ENCODE measurements at places on chromosomes 3 and 15.
A peak's percentile ranks its signal among the peaks of the same experiment; 100 is the strongest.

- DNase-seq, result no peak
Measured at GRCh38 chr3:77459926-77460325, 420.0 kb downstream of the ROBO2 start.

- no peak for DNase-seq
Measured at GRCh38 chr3:184812662-184813042, 686 bp downstream of the VPS8 start.

DNA sequence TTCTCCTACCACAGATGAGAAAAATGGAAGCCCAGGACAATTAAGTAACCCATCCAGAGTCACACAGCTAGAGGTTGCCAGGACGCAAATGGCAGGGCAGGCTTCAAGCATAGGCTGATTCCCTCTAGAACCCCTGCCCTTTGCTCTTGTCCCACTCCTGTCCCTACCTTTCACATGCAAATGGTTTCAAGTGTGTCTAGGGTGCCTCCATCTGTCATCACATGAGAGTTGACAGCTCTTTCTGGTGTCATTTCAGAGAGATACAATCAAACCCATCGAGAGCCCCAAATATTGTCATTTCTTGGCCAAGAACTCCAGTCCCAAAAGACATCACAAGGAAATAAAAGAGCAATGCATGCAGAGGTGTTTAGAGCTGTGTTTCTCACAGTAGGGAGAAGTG, 23.7 kb downstream of the CCDC12 start:
- no peak for DNase-seq

DNA sequence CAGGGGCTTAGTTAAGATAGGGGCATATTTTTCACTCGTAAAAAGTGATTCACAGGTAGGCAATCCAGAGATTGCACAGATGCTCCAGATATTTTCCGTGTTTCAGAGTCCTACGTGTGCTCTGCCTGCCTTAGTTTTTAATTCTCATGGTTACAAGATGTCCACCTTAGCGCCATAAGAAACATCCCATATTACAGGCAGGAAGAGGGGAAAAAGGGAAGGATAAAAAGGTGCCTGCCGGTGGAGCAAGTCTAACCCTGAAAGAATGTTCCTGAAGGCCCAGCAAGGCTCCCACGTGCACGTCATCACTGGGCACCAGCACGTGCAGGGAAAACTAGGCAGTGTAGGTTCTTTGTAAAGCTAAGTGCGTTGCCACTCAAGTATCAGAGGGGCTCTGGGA, 10.1 kb upstream of the MOBP start:
- DNase-seq, result no peak

DNA sequence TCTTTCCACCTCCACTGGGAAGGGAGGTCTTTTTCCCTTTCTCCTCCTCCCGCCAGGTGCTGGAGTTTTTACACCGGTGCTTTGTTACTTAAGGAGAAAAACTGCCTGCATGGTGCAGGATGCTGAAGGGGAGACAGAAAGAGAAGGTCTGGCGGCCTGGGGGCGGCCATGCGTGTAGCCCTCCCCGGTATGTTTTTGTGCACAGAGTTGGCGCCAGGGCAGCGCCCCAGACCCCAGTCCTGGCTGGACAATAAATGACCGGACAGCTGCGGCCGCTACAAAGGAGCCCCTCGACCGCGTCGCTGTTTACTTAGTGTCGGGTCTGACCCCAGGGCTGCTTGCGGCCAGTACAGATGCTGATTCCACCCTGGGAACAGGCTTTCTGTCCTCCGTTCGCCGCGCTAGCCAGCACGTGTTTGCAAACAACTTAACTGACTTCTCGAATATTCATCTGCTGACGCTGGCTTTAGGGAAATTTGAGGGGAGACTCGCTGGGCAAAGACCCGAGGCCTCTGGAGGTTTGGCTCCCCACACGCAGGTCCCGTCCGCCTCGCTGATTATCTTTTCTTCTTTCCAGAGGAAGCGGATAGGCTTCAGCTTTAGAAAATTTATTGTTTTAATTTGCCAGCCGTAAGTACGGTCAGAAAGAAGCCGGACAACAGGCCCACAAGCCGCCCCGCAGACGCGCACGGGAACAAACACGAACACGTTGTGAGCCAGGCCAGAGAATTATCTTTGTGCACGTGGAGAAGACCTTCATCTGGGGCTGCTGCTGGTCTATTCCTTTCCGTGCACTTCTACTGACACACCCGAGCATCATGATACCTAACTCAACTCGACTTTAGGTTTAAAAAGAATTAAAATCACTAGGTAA, 46.9 kb downstream of the ZIC4 start:
- DNase-seq, result no peak

GRCh38 chr3:114487502-114487901, 193.7 kb downstream of the TIGIT start:
- DNase-seq, result no peak

- no peak for DNase-seq
Measured at GRCh38 chr15:54789376-54789775, 407.4 kb downstream of the RSL24D1 start.

DNA sequence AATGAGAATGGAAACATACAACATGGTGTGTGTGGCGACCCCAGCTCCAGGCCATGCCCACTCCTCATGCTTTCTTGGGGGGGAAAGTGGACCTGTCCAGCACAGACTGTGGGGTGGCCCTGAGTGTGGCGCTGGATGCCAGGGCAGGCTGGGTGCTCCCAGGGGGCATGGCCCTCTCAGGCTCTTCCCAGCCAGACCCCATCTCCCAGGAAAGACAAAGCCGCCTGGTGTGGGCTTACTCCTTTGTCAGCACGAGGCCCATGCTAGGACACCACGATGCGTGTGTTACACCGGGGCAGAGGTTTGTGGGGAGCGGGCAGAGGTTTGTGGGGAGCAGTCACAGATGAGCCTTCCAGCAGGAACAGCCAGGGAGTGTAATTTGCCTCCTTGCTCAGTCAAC, 68.5 kb downstream of the ABTB1 start:
- no peak for DNase-seq

GRCh38 chr3:42192334-42193200, 73.4 kb downstream of the CCK start:
- DNase-seq, result no peak

DNA sequence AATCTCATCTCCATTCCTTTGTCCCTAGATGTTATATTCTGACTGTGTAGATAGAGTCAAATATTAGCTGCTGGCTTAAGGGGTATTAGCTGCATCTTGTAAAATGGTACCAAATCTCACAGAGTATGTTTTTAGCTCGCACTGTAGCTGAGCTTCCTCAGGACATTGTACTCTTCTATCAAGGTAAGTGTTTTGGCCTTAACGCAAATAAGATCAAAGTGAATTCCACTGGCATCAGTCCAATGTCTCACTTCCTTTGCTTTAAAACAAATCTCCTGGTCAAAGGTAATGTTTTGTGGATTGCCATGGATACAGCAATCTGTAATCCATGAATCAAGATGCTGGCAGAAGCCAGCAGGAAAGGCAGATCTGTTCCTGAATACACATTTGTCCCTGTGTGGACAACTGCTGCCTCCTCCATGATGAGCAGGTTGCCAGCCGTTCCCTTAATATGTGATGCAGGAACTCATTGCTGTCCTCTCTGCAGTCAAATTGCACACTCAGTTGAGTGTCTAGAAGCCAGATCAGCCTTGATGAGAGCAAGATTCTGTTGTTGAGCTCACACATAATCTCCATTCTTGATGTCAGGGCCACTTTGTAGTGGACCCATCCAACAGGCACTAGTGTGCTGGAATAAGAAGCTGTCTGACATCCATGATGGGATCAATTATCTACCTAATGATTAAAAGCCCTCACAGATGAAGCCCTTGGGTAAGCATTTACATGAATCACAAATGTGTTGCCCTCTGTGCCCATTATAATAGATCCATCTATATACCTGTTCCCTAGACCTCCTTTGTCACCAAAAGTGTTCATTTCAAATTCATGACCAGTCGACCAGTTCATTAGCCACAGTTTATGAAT, 96.6 kb upstream of the AGTR1 start:
- DNase-seq, result no peak

DNA sequence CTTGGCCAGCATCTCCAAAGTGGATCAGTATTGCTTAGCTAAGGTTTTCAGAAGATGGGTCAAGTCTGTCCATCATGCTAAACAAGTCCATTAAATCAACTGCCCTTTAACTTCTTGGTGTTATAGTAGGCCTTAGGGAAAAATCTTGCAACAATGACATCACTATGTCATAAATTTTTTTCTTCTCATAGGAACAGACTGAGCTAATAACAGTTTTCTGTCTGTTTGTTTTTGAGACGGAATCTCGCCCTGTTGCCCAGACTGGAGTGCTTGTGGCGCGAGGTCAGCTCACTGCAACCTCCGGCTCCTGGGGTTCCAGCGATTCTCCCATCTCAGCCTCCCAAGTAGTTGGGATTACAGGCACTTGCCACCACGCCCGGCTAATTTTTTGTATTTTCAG, 94.2 kb downstream of the EFL1 start:
- no peak for DNase-seq

- DNase-seq, result no peak
Measured at GRCh38 chr3:64215559-64215958, 9.7 kb downstream of the PRICKLE2 start.

- DNase-seq, result no peak
Measured at GRCh38 chr15:43931119-43931518, 104.3 kb downstream of the WDR76 start.

GRCh38 chr3:149507491-149508324, 33.2 kb downstream of the TM4SF4 start:
- DNase-seq, result no peak

- peak; percentile 56 for DNase-seq
Measured at GRCh38 chr3:115784739-115785536, 161.6 kb downstream of the GAP43 start.

DNA sequence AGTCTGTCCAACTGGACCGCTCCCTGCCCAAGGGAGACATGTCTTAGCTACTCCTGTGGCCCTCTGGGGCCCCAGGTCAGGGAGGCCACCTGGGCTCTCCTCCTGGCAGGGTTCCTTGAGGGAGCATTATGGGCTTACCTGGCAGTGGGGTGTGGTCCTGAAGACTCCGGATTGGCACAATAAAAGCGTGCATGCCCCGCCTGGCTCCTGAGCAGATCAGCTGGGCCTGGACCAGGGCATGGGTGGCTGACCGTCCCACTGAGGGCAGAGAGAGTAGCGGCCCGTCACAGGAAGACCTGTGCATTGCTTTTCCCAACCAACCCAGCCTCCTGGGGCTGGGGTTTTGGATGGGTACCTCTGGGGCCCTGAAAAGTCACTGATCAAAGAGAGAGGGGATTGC, 5.4 kb downstream of the ACOX2 start:
- DNase-seq, result no peak

- DNase-seq, result no peak
Measured at GRCh38 chr3:170154569-170155143, 26.9 kb downstream of the PHC3 start.

DNA sequence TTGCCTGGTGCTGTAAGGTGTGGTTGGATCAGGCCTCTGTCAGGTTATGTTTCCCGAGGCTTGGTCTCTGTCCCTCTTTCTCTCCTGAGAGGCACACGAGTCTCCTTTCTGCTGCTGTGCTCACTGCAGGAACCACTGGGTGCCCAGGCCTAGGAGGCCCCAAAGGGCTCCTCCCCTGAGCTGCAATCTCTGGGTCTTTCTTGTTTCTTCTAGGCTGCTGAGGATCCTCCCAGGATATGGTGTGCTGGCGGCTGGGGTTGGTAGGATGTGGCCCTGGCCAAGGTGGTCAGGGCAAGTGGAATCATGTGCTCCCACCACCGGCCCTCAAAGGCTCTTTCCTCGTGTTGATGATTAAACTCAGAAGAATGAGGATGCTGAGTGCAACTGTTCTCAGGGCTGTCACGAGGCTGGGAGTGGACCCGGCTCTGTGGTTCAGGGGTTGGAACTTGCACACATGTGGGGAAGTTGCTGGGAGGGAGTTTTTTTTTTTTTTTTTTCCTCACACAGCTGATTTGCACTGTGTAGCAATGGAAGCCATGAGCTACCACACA, 43.6 kb upstream of the CTSH start:
- DNase-seq, result no peak

DNA sequence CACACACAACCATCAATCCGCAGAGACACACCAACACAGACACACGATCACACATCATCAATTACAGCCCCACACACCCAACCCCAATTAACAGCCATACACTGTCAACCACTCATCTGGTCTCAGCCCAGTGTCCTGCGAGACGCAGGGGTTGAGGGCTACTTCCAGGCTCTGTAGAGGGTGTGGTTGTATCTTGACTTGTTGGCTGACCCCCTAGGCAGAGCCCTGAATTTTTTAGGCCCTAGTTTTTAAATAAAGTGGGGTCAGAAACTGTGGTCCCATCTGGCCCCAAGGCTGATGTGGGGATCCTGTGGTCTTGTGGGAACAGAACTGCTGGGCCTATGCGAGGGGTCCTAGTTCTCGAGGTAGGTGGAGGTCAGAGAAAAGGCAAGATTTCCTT, 9.2 kb downstream of the VILL start:
- no peak for DNase-seq

DNA sequence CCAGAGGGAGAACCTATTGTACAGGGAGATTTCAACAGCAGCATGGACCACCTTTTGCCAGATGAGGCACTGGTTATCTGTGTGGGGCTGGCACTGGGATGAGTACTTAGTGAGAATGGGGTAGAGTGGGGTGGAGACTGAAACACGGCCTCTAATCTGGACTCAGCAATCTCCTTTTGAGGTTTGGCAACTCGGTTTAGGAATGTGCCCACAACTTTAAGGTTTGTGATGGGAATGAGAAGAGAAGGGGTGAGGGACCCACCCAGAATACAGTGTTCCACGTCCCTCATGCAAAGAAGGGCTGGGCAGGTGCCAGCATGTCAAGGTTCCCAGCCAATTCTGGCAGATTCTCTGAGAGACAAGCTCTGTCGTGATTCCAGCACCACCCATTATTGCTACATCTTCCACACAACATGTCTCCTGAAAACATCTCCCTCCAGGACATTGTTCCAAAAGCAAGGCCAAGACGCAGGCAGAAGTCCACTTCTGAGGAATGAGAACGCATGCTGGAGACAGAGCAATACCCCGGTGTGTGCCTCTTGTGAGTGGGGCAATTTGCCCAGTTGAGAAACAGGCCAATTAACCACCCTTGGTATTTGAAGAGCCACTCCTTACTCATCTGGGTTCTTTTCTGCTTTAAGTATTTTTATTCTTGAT, 37.5 kb upstream of the CCR4 start:
- no peak for DNase-seq

- no peak for DNase-seq
Measured at GRCh38 chr3:9308298-9308990, 54.4 kb upstream of the THUMPD3 start.

- no peak for DNase-seq
Measured at GRCh38 chr15:82043130-82043673, 2.6 kb downstream of the MEX3B start.

DNA sequence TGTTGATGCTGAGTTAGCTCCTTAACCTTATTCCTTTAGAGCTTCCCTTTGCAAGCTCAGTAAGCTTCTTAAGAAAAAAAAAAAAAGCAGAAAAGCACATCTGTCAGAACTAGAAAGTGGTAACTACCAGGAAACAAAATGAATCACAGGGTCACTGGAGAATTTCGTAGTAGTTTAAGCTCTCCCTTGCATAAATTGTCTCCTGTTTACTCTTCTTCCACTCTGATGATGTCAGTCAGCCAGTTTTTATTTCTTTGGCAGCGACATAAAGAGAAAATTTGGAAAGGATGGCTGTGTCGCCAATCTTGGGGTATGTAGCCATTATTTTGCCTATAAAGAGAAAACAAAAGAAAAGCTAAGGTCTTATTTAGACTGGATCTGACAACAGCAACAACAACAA, 3.2 kb upstream of the GABRR3 start:
- DNase-seq, result no peak
